ENCODE measurements at places on chromosomes 2 and 18. TPM values are rescaled to one million over a fixed set of nuclear protein-coding genes. Genes with fewer than 3 reads are reported as not detected.

Gene ANKRD30BL
- total RNA-seq: not detected

Gene STEAP3
- total RNA-seq: 5.2 TPM

Gene SALL3
- not detected for total RNA-seq

Gene PARD3B
- 41.4 TPM for total RNA-seq

Gene ADRA2B
- total RNA-seq: 2.1 TPM

Gene CRYGC
- total RNA-seq: not detected

Gene MLPH
- total RNA-seq: 8.9 TPM

Gene SERPINB11
- not detected for total RNA-seq

Gene CABYR
- total RNA-seq: 3.9 TPM

Gene UPP2
- total RNA-seq: not detected

Gene GIGYF2
- total RNA-seq: 88.3 TPM

Gene FLACC1
- 3.8 TPM for total RNA-seq

Gene CFAP53
- total RNA-seq: not detected

Gene MOB4
- 37.8 TPM for total RNA-seq

Gene SLC30A3
- not detected for total RNA-seq

Gene PSD4
- total RNA-seq: 4.4 TPM

Gene RAMP1
- total RNA-seq: 260 TPM

Gene FABP1
- total RNA-seq: not detected

Gene MOCOS
- total RNA-seq: 2.1 TPM

Gene CD207
- not detected for total RNA-seq

Gene SPOPL
- 42.9 TPM for total RNA-seq

Gene KIF1A
- total RNA-seq: 2.3 TPM

Gene KHK
- 1.4 TPM for total RNA-seq

Gene STAT4
- 0.39 TPM for total RNA-seq

Gene GPR148
- not detected for total RNA-seq

Gene TMEM37
- 3.0 TPM for total RNA-seq

Gene PLEK
- total RNA-seq: 7.0 TPM

Gene IL1B
- total RNA-seq: 2.7 TPM

Gene TNS1
- 1,304 TPM for total RNA-seq

Gene GALNT13
- total RNA-seq: 0.77 TPM

Gene EMILIN2
- 19.5 TPM for total RNA-seq

Gene SERPINB10
- total RNA-seq: 2.0 TPM

Gene CHMP3
- 207 TPM for total RNA-seq

Gene RNU2-63P
- not detected for total RNA-seq
